ENCODE measurements at places on chromosomes 7 and 10. TPM values are rescaled to one million over a fixed set of nuclear protein-coding genes. Genes with fewer than 3 reads are reported as not detected.

GRCh38 chr7:151559557-151560183, 40.0 kb upstream of the RHEB start:
- no peak for DNase-seq

The CUZD1 gene
- 0.35 TPM for total RNA-seq

The ATG9B gene
- 0.13 TPM for total RNA-seq

The CTAGE8 gene
- total RNA-seq = not detected
